ENCODE measurements at places on chromosomes 13 and 19. TPM values are rescaled to one million over a fixed set of nuclear protein-coding genes. Genes with fewer than 3 reads are reported as not detected.

Gene SGCG
- not detected for total RNA-seq

DNA sequence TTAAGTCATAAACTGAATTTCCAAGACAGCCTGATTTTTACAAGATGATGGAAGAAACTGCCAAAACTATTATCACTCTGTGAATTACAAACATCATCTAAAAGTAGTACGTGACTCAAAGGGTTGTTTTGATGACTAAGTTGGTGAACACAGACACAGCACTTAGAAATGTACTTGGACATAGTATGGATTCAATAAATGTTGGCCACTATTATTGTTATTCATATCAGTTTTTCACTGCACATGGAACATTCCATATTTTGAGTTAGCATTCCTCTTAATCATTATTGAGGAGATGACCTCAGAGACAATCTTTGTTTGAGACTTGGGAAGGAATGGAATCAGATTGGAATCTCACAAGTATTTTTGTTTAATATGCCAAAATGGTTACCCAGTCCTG, 172.9 kb downstream of the OXGR1 start:
- DNase-seq = peak; percentile 4

GRCh38 chr13:83538636-83539035, 343.6 kb downstream of the SLITRK1 start:
- no peak for DNase-seq

DNA sequence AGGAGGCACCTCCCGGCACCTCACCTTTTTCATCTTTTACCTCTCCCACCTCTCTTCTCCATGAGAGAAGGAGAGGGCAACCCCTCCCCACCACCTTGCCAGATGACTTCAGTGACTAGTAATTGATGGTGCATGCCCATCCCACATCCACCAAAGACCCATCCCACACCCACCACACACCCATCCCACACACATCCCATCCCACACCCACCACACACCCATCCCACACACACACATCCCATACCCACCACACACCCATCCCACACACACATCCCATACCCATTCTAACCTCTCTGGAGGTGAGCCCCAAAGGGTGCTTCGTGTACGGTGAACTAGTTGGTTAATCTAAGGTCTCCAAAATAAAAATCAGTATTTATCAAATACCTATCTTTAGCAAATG, 44.7 kb downstream of the STK24 start:
- no peak for DNase-seq

DNA sequence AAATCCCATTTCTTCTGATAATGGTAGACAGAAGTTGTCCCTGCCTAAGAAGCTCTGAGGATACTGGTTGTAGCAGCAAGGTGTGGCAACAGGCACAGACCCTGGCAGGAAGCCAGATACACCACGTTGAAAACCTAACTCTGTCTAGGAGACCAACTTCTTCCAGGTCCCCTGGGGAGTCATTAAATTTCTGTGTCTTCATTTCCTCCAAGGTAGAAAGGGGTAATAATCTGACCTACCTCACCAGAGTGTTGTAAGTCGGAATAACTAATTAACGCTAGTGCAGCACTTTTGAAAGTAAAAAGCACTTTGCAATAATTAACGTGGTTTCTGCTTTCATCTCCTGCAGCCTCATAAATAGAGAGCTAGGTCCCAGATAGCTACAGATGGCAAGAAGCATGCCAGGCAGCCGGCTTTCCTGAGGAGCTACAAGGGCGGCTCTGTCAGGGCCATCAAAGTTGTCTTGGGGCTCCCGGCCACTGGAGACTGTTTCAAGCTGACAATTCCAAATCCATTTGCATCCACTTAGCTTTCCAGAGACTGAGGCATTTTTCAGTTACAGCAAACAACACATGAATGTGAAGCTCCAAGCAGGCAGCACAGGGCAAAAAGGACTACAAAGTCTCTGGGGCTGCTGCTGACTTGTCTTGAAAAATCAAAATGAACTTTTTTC, 176.2 kb downstream of the FOXO1 start:
- DNase-seq = no peak

GRCh38 chr13:73059460-73060250, 850 bp downstream of the KLF5 start:
- no peak for DNase-seq

Measured in foreskin keratinocyte (primary cell).